ENCODE measurements at places on chromosomes 12 and 14. TPM values are rescaled to one million over a fixed set of nuclear protein-coding genes. Genes with fewer than 3 reads are reported as not detected.

- no peaks in the 10 kb centered on the region for H3K27me3 ChIP-seq
- no peaks in the 10 kb centered on the region for H3K4me1 ChIP-seq
- H3K36me3 ChIP-seq, result no peaks in the 10 kb centered on the region
- no peak overlapping the region for H3K4me3 ChIP-seq
- H3K27ac ChIP-seq, result no peak overlapping the region
- DNase-seq, result no peak
Measured at GRCh38 chr12:23340351-23340750, 609.1 kb downstream of the SOX5 start.

- no peak for DNase-seq
- H3K27me3 ChIP-seq, result no peaks in the 10 kb centered on the region
- no peak overlapping the region for H3K27ac ChIP-seq
- H3K4me1 ChIP-seq, result no peaks in the 10 kb centered on the region
Measured at GRCh38 chr12:19338405-19338804, 100.9 kb upstream of the AEBP2 start.

DNA sequence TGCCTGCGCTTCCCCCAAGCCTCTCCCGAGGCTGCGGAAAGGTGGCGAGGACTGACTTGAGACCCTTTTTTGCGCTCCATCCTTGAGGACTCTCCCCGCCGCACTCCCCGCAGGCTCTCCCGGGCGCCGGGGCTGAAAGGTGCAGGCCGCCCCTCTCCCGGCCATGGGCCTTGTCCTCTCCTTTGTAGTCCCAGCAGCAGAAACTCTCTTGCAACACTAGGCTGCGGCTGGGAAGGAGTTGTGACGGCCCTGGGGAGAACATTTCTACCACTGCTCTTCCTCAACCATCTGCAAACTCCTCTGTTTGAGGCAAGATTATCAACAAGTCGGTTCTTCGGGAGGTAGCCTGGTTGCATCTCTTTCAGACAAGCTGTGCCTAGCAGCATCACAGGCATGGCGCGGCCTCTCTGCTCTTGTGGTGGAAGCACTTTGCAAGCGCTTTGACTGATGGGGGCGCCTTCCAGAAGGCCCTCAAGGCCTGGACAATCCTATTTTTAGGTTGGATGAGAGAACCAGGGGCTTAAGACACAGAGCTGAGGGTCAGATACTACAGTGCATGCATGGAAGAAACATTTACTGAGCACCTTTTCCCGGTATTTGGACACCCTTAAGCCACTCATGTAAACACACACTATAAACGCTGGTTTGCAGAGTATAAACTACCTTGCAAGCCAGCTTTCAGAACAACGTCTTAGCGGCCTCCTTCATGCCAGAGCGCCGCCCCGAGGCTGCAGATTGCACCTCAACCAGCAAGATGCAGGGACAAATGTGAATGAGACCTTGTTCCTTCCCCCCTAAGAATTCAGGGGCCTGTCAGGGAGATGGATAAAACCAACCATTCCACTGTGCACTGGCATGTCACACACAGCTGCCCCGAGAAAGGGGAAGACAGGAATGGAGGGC is 1.2 kb upstream of the PRIMA1 start:
- peaks cover 51% of the 10 kb centered on the region for H3K27me3 ChIP-seq
- no peaks in the 10 kb centered on the region for H3K36me3 ChIP-seq
- no peak overlapping the region for H3K27ac ChIP-seq
- H3K4me1 ChIP-seq, result peaks cover 10% of the 10 kb centered on the region

DNA sequence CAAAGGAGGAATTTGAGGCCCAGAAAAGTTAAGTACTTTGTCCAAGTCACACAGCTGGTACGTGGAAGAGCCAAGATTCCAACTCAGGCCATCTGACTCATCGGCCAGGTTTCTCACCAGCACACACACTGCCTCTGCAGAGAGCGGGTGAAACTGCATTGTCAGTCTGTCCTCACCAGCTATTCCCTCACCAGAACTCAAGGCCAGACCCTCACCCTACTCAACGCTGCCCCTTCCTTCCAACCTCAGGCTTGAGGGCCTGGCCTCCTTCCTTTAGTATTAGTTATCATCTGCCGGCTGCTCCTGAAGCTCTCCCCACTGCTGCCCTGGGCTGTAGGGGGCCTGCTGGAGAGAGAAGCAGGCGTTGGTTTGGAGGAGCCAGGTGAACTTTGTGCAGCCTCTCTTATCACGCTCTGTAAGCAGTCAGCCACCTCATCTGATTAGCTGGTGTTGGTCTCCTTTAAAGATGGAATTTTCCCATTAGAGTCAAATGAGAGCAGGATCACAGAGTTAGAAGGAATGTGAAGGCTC is 16.6 kb upstream of the PLEK2 start:
- H3K27ac ChIP-seq, result no peak overlapping the region
- no peak overlapping the region for H3K4me3 ChIP-seq
- no peak for DNase-seq
- H3K27me3 ChIP-seq, result peaks cover 15% of the 10 kb centered on the region
- peaks cover 4% of the 10 kb centered on the region for H3K4me1 ChIP-seq
- no peaks in the 10 kb centered on the region for H3K36me3 ChIP-seq

- DNase-seq, result no peak
- H3K27ac ChIP-seq, result peak overlapping the region; percentile 75
- H3K4me3 ChIP-seq, result peak overlapping the region; percentile 90
- H3K27me3 ChIP-seq, result no peaks in the 10 kb centered on the region
Measured at GRCh38 chr14:65095633-65096205, 6.6 kb downstream of the MAX start.

GRCh38 chr14:58395812-58396788 is at the start of gene TOMM20L:
Gene TOMM20L, plus strand, starts transcription at chr14:58395930. Its CDS starts 28 bp downstream, at chr14:58395958.
- peak within 1 kb of the TSS; percentile 88 for H3K4me3 ChIP-seq
- no peaks in the 10 kb centered on the region for H3K36me3 ChIP-seq
- DNase-seq, result peak; percentile 74
- H3K27me3 ChIP-seq, result no peaks in the 10 kb centered on the region

DNA sequence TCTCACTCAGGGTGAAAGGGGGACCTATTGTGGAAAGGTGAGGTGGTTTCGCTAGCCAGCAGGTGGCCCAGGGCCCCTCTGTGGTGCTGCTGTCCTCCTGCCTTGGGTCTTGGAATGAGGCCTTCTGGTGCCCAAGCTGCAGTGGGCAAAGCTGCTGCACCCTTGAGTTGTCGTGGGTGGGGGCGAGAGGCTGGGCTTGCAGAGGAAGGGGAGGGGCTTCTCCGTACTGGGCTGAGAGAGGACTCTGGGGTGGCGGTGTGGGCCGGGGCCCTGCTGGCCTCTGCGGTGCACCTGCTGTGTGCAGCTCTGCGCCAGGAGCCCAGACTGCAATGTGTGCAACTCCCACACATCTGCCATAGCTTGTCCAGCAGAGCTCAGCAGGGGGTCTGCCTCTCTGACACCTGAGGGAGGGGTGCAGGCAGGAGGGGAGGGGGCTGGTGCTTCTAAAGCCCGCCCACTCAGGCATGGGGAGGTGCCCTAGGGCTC is 145.8 kb downstream of the KIF26A start:
- no peaks in the 10 kb centered on the region for H3K27me3 ChIP-seq
- no peak overlapping the region for H3K27ac ChIP-seq
- no peak overlapping the region for H3K4me3 ChIP-seq
- H3K36me3 ChIP-seq, result no peaks in the 10 kb centered on the region

GRCh38 chr12:9349888-9350885 is 142.0 kb upstream of the PZP start:
- no peak overlapping the region for H3K4me3 ChIP-seq
- no peaks in the 10 kb centered on the region for H3K27me3 ChIP-seq
- H3K36me3 ChIP-seq, result peaks cover 16% of the 10 kb centered on the region
- H3K27ac ChIP-seq, result no peak overlapping the region
- no peak for DNase-seq

- H3K27ac ChIP-seq, result no peak overlapping the region
- DNase-seq, result no peak
- H3K27me3 ChIP-seq, result peaks cover 4% of the 10 kb centered on the region
Measured at GRCh38 chr12:95173392-95174251, 43.6 kb downstream of the FGD6 start.

DNA sequence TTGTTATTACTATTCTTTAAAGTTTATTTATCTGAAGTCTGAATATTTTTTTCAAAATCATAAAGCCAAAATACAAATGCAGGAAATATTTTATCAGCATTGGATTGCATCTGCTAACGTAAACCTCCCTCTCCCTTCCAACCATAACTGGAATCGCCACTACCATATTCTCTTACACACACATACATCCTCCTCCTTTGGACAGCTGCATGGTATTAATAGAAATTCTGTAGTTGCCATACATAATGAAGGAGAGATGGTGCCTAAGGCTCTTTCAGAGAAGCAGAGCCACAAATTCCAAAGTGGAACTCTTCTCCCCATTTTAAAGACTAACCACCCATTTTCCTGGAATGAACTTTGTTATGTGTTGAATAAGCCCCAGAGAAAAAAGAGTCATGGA is 352.7 kb downstream of the MDGA2 start:
- no peaks in the 10 kb centered on the region for H3K4me1 ChIP-seq
- no peak for DNase-seq
- H3K4me3 ChIP-seq, result no peak overlapping the region
- no peaks in the 10 kb centered on the region for H3K36me3 ChIP-seq
- peaks cover 1% of the 10 kb centered on the region for H3K27me3 ChIP-seq

DNA sequence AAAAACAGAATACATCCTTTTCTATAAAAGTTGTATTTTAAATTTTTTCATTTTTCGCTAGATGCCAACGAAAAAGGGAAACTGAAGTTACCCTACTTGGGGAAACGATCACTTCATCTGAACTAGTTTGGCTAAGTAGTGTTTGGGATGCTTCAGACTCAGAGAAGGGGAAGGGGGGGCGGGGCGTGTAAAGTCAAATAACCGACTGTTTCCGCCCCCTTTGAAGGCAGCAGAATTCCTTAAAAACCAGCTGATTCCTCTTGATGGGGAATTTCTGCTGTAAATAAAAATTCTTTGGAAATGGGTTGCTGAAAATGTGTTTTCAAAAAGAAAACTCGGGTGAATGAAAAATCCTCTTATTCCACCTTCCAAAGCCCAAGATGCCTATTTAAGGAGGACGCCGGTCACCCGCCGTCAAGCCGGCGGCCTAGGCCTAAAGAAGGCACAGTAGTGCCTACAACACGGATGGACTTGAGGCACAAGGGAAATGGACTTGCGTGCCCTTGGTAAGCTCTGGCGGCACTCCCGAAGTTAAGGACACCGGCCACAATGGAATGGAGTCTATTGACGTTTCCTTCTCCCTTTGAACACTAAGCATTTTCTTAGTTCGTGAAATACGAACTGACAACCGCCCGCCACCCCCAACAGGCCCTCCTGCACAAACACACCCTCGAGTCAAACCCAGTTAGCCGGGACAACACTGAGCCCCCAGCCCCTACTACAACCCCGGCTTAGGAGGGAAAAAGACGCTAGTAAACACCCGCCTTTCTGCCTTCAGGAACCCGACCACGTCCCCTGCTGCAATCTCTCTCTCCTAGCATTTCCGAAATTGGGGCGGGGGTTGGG is 1.9 kb downstream of the ATXN2 start:
- peaks cover 3% of the 10 kb centered on the region for H3K27me3 ChIP-seq
- peaks cover 44% of the 10 kb centered on the region for H3K4me1 ChIP-seq
- H3K36me3 ChIP-seq, result no peaks in the 10 kb centered on the region

DNA sequence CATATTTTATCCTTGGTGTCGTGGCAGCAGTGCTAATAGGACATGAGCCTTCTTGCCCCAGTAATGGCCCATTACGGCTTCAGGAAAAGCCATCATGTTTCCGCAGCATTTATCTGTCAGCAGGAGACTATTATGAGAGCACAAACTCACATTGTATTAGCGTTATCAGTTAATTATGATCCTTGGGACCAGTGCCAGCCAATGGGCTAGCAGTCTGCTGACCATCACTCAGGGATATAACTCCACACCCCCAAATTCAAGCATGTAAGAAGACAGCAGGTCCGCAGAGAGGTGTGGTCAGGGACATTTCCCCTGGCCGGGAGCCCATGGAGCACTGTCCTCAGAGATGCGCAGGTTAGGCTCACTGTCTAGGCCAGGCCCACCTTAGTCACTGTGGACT is 4.9 kb upstream of the ESRRB start:
- no peak for DNase-seq
- no peak overlapping the region for H3K4me3 ChIP-seq
- no peaks in the 10 kb centered on the region for H3K4me1 ChIP-seq
- peaks cover 52% of the 10 kb centered on the region for H3K27me3 ChIP-seq
- no peak overlapping the region for H3K27ac ChIP-seq
- no peaks in the 10 kb centered on the region for H3K36me3 ChIP-seq

- no peaks in the 10 kb centered on the region for H3K27me3 ChIP-seq
- no peak for DNase-seq
- peaks cover 58% of the 10 kb centered on the region for H3K4me1 ChIP-seq
- peak overlapping the region; percentile 87 for H3K27ac ChIP-seq
- H3K36me3 ChIP-seq, result peaks cover 78% of the 10 kb centered on the region
Measured at GRCh38 chr12:57470970-57471656, 8.6 kb downstream of the ARHGAP9 start.

- H3K27ac ChIP-seq, result no peak overlapping the region
- H3K27me3 ChIP-seq, result no peaks in the 10 kb centered on the region
- H3K4me1 ChIP-seq, result peaks cover 7% of the 10 kb centered on the region
- H3K4me3 ChIP-seq, result no peak overlapping the region
- DNase-seq, result no peak
Measured at GRCh38 chr14:92724516-92725340, 23.7 kb downstream of the LGMN start.

DNA sequence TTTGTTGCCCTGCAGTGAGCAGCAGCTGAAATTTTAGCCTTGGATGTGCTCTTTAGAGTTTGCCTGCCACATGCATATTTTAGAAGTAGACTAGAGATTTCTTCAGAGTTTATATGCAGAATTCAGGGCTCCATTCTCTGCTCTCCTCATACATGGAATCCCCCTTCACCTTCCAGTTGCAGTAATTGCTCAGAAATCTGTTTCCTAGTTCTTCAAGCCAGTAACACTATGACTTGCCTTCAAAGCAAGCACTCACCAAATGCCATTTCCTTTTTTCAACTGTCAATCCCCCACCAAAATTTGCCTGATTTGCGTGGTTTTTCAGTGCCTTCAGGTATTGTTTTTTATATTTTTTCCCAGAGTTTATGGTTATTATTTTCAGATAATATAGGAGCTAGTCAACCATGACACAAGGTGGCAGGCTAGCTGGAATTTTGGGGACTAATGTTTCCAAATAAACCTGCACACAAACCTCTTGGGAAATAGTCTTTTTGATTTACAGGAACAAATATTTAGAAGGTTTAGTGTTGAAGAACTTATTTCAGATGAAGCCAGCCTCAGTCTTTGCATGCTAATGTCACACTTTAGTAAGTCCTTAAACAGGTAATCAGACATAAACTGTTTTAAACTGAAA is 79.2 kb downstream of the ASCL1 start:
- H3K27ac ChIP-seq, result no peak overlapping the region
- H3K27me3 ChIP-seq, result peaks cover 13% of the 10 kb centered on the region
- H3K36me3 ChIP-seq, result no peaks in the 10 kb centered on the region
- H3K4me3 ChIP-seq, result no peak overlapping the region
- DNase-seq, result no peak

CELA1 gene
- total RNA-seq, result 2.2 TPM

GOLT1B gene
- total RNA-seq, result 30.3 TPM

PPP1R1A gene
- not detected for total RNA-seq

SLIRP gene
- total RNA-seq, result 55.0 TPM

GTF2A1 gene
- total RNA-seq, result 32.1 TPM

GZMB gene
- total RNA-seq, result 0.49 TPM

TGM1 gene
- total RNA-seq, result 6.5 TPM

TAS2R46 gene
- total RNA-seq, result 0.71 TPM

RAB3IP gene
- 37.9 TPM for total RNA-seq

OTOGL gene
- total RNA-seq, result not detected

CLEC9A gene
- not detected for total RNA-seq

CYP27B1 gene
- total RNA-seq, result 1.4 TPM

GON7 gene
- 7.0 TPM for total RNA-seq

Measured in naive thymus-derived CD8-positive, alpha-beta T cell (primary cell).